ENCODE measurements at places on chromosomes 4 and X. TPM values are rescaled to one million over a fixed set of nuclear protein-coding genes. Genes with fewer than 3 reads are reported as not detected.

DNA sequence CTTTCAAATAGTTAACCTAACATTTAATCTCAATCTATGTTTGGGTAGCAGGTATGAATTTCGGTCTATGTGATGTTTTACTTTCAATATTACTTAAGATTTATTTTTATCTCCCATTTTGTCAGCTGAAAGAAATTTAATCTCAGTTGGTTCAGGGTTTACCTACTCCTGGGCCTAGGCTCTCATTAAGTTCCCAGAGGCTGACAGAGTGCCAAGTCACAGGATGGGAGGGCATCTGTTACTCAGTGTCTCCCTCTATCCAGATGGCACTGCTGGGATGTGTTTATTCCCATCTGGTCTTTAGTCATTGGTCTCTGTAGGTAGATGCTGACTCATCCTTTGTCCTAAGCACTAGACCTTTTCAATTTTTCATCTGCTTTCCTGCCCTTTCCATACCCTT lies 129.4 kb upstream of the ARSJ start:
- peaks cover 9% of the 10 kb centered on the region for H3K4me1 ChIP-seq
- H3K27me3 ChIP-seq, result no peaks in the 10 kb centered on the region
- peak; percentile 32 for DNase-seq
- no peak overlapping the region for H3K27ac ChIP-seq
- H3K36me3 ChIP-seq, result no peaks in the 10 kb centered on the region
- no peak overlapping the region for H3K4me3 ChIP-seq

DNA sequence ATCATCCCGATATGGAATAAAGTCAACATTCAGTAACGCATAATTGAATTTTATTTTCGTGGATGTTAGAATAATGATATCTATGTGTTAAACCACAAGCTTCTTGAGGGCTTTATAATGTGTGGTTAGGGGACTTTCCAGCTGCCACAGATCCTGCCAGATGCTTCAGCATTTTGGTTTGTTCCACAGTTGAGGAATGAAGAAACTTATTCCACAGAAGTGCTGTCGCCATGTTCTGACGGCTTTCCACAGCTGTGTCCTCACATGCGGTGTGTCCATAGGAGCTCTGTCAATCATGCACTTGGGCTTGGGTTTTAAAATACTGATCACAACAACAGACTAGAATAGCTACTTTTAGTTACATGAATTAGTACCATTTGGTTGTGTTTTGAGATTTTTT lies 411.9 kb downstream of the TRIML1 start:
- no peaks in the 10 kb centered on the region for H3K4me1 ChIP-seq
- no peaks in the 10 kb centered on the region for H3K36me3 ChIP-seq
- DNase-seq, result no peak
- H3K27me3 ChIP-seq, result no peaks in the 10 kb centered on the region
- H3K27ac ChIP-seq, result no peak overlapping the region

DNA sequence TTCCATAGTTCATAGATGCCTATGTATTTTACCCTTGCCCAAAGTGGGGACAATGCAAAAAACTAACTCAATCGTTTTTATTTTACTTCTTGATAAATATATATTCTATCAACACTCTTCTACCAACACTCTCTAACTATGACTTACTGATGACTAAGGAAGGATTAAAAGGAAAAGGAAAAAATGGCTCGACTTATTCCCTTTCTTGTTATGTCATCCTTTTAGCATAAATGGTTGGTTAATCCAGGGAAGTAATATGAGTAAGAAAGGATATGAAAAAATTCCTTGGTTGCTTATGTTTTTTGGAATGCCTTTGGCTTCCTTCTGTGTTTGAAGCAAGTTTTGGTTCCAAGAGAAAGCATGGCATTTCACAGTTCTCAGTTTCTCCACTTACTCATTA lies 1087.1 kb downstream of the C4orf33 start:
- DNase-seq, result no peak
- H3K27ac ChIP-seq, result no peak overlapping the region
- H3K4me1 ChIP-seq, result no peaks in the 10 kb centered on the region
- no peaks in the 10 kb centered on the region for H3K36me3 ChIP-seq

GRCh38 chrX:51026862-51027261 lies 116.3 kb downstream of the BMP15 start:
- no peak overlapping the region for H3K27ac ChIP-seq
- H3K4me1 ChIP-seq, result no peaks in the 10 kb centered on the region
- H3K36me3 ChIP-seq, result no peaks in the 10 kb centered on the region
- no peak overlapping the region for H3K4me3 ChIP-seq

DNA sequence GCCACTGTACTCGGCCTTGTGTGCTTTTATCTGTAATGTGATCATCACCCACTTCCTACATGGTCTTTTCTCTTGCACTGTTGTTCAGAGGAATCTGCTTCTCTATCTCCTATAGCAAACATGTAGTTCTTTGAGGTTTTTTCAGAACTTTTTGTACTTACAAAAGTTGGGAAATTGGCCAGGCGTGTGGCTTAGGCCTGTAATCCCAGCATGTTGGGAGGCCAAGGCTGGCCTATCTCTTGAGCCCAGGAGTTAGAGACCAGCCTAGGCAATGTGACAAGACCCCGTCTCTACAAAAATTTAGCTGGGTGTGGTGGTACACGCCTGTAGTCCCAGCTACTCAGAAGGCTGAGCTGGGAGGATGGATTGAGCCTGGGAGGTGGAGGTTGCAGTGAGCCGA lies 30.4 kb downstream of the TAF1 start:
- no peaks in the 10 kb centered on the region for H3K27me3 ChIP-seq
- DNase-seq, result no peak
- no peak overlapping the region for H3K27ac ChIP-seq

The CT45A5 gene
- polyA plus RNA-seq, result not detected

The PITX2 gene
- polyA plus RNA-seq, result not detected

The CSAG2 gene
- polyA plus RNA-seq, result not detected

The HSFX4 gene
- polyA plus RNA-seq, result not detected

The TAF7L gene
- polyA plus RNA-seq, result 0.06 TPM
